ENCODE measurements at places on chromosomes 3 and 15. TPM values are rescaled to one million over a fixed set of nuclear protein-coding genes. Genes with fewer than 3 reads are reported as not detected.

BLM gene
- 75.3 TPM for total RNA-seq

PIK3CA gene
- 25.1 TPM for total RNA-seq

STRA6 gene
- total RNA-seq: 0.17 TPM

ILDR1 gene
- 0.37 TPM for total RNA-seq

WDR72 gene
- not detected for total RNA-seq

PP2D1 gene
- total RNA-seq: not detected

CADPS gene
- total RNA-seq: not detected

ISY1 gene
- 68.5 TPM for total RNA-seq

LYSMD4 gene
- 13.0 TPM for total RNA-seq

ACP3 gene
- total RNA-seq: not detected

MNS1 gene
- not detected for total RNA-seq

HRG gene
- total RNA-seq: not detected

HTR3E gene
- not detected for total RNA-seq

DNAH1 gene
- total RNA-seq: 30.1 TPM

FSTL1 gene
- total RNA-seq: 0.12 TPM

ITPKA gene
- total RNA-seq: 2.1 TPM

SAMD7 gene
- not detected for total RNA-seq

CLDN18 gene
- total RNA-seq: not detected

CCR2 gene
- 80.8 TPM for total RNA-seq

SV2B gene
- 0.02 TPM for total RNA-seq

ZIC4 gene
- total RNA-seq: not detected

AGBL1 gene
- total RNA-seq: not detected

GOLGA6D gene
- not detected for total RNA-seq

CCDC39 gene
- not detected for total RNA-seq

ZKSCAN7 gene
- total RNA-seq: 0.88 TPM

KLHL40 gene
- total RNA-seq: not detected

NOX5 gene
- 0.02 TPM for total RNA-seq

GOLGA6L26 gene
- total RNA-seq: not detected

CHL1 gene
- not detected for total RNA-seq

LTK gene
- 0.49 TPM for total RNA-seq

SETD5 gene
- total RNA-seq: 133 TPM

ACTRT3 gene
- total RNA-seq: 0.59 TPM

BCL2A1 gene
- 31.0 TPM for total RNA-seq

CFAP100 gene
- not detected for total RNA-seq

MYO1E gene
- 37.5 TPM for total RNA-seq

ATP13A5 gene
- total RNA-seq: not detected

SCG3 gene
- total RNA-seq: not detected

CSPG4 gene
- not detected for total RNA-seq

ZPLD1 gene
- total RNA-seq: not detected

VGLL3 gene
- not detected for total RNA-seq

RAD54L2 gene
- total RNA-seq: 38.9 TPM

SLC9C1 gene
- total RNA-seq: not detected

SLC6A1 gene
- not detected for total RNA-seq

C2CD4B gene
- total RNA-seq: 0.17 TPM

ATP6V1A gene
- total RNA-seq: 46.6 TPM

WDR82 gene
- total RNA-seq: 130 TPM

GHSR gene
- not detected for total RNA-seq

RIOX2 gene
- 136 TPM for total RNA-seq

SLC12A8 gene
- total RNA-seq: 0.15 TPM

SERINC4 gene
- 0.17 TPM for total RNA-seq

AGTR1 gene
- total RNA-seq: not detected

C3orf52 gene
- total RNA-seq: 10.1 TPM

All from T-helper 1 cell treated with Interleukin-12 subunit alpha and Interleukin-12 subunit beta and Interleukin-4 antibody, amounts not matched to agents 30 ng/mL and 1 ng/mL, for 36 hours (primary cell).